GM18507 (cell line): ENCODE measurements at places on chromosomes 2 and 18.

DNA sequence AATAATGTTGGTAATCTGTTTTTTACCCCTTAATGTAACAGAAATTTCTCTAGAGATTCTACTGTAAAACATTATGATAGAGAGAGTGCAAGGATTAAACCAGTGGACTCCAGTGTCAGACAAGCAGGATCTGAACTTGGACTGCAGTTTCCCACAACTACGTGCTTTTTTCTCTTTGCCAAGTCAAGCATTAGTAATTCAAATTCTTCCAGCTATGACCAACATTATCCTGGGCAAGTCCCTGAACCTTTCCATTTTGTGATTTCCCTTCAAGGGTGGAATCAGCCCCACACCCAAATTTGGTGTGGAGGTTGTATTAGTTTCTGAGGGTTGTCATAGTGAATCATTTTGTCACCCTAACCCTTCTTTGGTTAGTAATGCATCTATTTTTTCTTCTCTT, 482.0 kb downstream of the ZNF516 start:
- no peak for DNase-seq

GRCh38 chr2:30666266-30666874, 140.9 kb downstream of the CAPN13 start:
- DNase-seq = no peak

DNA sequence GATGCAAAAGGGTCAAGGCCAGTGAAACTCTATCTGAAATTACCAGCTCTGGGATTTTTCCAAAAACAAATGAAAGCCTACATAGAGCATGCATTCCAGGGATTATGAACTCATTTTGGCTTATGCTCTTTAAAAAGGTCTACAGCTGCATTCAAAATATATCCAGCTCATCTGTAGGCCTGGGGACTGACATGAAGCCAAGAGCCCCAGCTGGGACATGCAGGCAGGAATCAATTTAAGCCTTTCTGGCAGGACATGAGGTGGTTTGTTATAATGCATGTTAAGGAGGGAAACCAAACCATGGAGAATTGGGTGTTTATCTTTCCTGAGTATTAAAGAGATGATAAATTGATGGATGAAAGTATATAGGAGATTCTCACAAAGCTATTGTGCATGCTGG, 164.5 kb downstream of the RBM43 start:
- DNase-seq = no peak

GRCh38 chr2:150742094-150742493, 254.6 kb upstream of the RND3 start:
- DNase-seq = no peak

GRCh38 chr2:218583983-218584850, 15.6 kb downstream of the CNOT9 start:
- DNase-seq = no peak
